ENCODE measurements at places on chromosomes 2 and 18.

DNA sequence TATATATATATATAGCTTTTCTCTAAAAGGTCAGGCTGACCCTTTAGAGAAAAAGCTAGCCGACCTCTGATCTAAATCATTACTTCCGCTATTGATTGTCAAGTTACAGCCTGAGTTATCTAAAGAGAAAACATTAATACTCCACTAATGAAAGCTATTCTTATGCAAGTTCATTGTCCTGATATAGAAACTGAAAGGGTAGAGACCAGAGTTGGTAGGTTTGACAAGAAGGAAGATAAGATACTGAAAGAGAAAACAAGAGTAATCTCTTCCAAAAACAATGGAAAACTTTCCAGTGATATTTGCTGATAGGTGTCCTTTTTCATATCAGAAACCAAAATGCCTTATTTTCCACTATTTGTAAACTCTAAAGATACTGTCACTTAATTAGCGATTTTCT lies 62.8 kb upstream of the SLC39A10 start:
- H3K4me1 ChIP-seq, result no peaks in the 10 kb centered on the region
- H3K27ac ChIP-seq, result no peak overlapping the region
- H3K36me3 ChIP-seq, result no peaks in the 10 kb centered on the region

GRCh38 chr2:223100061-223100511 lies 48.1 kb downstream of the KCNE4 start:
- no peaks in the 10 kb centered on the region for H3K4me1 ChIP-seq
- no peak overlapping the region for H3K27ac ChIP-seq
- H3K4me3 ChIP-seq, result no peak overlapping the region
- DNase-seq, result no peak
- no peaks in the 10 kb centered on the region for H3K27me3 ChIP-seq

DNA sequence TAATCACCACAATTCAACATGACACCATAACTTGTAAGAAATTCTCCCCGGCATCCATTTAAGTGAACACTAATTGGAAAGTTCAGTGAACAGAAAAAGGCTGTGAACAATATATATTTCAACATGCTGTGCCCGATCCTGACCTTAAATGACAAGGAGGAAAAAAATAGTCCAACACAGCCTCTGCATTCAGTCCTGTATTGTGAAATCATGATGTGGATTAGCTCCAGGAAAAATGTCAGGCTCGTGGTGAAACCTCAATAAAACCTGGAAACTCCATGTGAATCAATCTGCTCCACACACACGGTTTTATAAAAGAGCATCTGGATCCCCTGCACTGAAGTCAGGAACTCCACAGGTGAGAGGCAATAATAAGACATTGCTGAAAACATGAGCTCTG lies 145.4 kb upstream of the SPOPL start:
- DNase-seq, result no peak
- no peaks in the 10 kb centered on the region for H3K27me3 ChIP-seq
- H3K27ac ChIP-seq, result no peak overlapping the region
- H3K4me1 ChIP-seq, result no peaks in the 10 kb centered on the region
- no peak overlapping the region for H3K4me3 ChIP-seq

GRCh38 chr18:10060841-10061240 lies 147.0 kb downstream of the VAPA start:
- H3K36me3 ChIP-seq, result no peaks in the 10 kb centered on the region
- H3K27ac ChIP-seq, result no peak overlapping the region
- DNase-seq, result no peak
- H3K4me3 ChIP-seq, result no peak overlapping the region

DNA sequence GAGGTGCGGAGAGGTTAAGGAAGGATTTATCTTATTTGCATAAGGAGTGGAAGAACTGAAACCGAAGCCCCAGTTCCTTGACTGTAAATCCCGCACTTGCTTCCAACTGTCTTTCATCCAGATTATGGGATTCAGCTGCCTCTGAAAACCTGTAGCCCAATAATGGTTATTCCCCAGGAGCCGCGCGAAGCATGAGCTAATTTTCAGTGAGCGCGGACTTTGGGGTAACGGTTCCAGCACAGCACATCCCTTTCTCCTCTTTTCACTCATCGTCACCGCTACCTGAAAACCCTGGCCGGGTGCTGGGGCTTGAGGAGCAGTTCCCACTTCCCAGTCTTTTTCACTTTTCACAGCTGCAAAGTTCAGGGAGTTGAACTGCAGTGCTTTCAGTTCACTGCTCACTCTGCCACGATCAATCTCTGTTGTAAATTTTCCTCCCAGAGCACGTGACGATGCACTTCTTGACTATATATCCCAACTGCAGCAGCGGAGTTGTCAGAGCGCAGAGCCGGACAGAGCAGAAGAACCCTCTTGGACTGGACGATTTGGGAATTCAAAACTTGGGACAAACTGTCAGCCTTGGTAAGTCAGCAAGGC lies at the start of gene KCNE4:
KCNE4 (plus strand) TSS at position 498 of the 597 bp plus-strand sequence. CDS start 641 bp downstream, outside the sequence.
- no peak within 1 kb of the TSS for H3K27ac ChIP-seq
- H3K4me3 ChIP-seq, result no peak within 1 kb of the TSS
- DNase-seq, result no peak
- no peaks in the 10 kb centered on the region for H3K36me3 ChIP-seq

DNA sequence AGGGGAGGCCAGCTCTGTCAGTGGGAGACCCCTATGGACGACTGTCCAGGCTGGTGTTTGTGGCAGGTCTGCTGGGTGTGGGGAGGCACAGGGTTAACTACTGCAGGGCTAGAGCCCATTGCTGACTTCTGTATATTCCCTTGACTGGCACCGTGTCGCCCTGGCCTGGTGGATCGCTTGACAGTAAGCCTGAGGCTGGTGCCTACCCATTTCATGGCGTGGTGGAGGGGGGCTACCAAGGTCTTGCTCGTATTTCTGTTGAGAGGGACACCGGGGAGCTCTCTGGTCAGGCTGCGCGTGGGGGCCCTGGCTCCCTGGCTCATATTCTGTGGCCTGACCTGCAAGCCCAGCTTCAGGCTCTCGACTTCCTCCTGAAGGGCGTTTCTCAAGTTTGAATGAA lies 119.7 kb downstream of the ACOXL start:
- H3K27me3 ChIP-seq, result no peaks in the 10 kb centered on the region
- H3K4me1 ChIP-seq, result peaks cover 32% of the 10 kb centered on the region
- no peak for DNase-seq
- H3K36me3 ChIP-seq, result no peaks in the 10 kb centered on the region

- no peaks in the 10 kb centered on the region for H3K36me3 ChIP-seq
- H3K4me1 ChIP-seq, result no peaks in the 10 kb centered on the region
- DNase-seq, result no peak
- H3K27me3 ChIP-seq, result no peaks in the 10 kb centered on the region
- no peak overlapping the region for H3K4me3 ChIP-seq
- no peak overlapping the region for H3K27ac ChIP-seq
These were observed 21.0 kb downstream of the SNORC start for GRCh38 chr2:232890896-232891601.

DNA sequence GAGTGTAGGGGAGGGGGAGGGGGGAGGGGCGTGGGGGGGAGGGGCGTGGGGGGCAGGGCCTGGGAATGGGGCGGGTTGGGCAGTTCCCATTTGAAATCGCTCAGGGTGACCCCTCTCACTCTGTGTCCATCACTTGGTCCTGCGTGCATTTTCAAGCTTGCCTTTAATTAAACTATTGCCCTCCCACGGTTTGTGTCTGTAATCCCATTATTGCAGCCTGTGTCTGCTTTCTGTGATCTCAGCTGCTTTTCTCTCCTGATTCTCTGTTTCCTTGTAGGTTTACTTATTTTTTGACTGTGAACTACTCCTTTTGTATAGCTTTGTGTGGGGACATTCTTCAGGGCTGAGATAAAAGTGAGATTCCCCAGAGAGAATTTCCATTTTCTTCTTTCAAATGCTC lies 1.3 kb downstream of the DCDC2C start:
- no peaks in the 10 kb centered on the region for H3K36me3 ChIP-seq
- H3K4me1 ChIP-seq, result no peaks in the 10 kb centered on the region
- no peak for DNase-seq
- no peak overlapping the region for H3K27ac ChIP-seq
- no peaks in the 10 kb centered on the region for H3K27me3 ChIP-seq

- H3K27me3 ChIP-seq, result no peaks in the 10 kb centered on the region
- no peak overlapping the region for H3K4me3 ChIP-seq
- no peak for DNase-seq
- no peak overlapping the region for H3K27ac ChIP-seq
These were observed 305.4 kb downstream of the AFF3 start for GRCh38 chr2:99836690-99837605.

DNA sequence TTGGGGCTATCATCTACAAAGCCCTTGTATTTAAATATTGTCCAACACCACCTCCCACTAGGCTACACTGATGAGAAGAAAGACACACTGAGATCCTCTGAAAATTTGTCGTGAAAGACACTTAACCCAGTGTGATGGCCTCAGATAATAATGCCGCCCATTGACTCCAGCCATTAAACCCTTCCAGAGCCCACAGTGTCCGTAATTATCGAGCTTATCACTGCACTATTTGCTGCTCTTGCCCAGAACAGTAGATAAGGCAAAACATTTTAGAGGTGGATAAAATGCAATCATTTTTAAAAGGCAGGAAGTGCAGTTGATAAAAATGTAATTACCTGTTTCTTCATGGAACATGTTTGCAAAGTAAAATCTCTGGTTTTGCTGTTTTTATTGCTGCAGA lies 121.3 kb upstream of the DDX18 start:
- H3K4me1 ChIP-seq, result no peaks in the 10 kb centered on the region
- H3K27me3 ChIP-seq, result no peaks in the 10 kb centered on the region
- H3K4me3 ChIP-seq, result no peak overlapping the region
- no peaks in the 10 kb centered on the region for H3K36me3 ChIP-seq

DNA sequence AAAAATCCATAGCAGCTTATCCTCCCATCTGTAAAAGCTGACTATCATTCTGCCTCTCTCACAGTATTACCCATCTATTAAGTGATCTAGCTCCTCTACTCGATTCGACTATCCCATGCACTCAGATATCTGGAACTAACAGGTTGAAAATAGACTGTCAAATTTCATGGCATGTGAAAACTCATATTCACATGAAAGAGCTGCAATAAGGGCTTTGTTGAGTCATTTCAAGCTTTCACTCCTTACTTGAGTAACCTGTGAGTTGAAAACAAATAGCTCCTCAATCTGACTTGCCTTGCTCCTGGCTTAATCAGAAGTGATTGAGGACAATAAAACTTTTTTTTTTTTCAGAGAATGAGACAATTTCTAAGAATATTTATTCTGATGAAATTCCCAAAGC lies 192.4 kb upstream of the ERBB4 start:
- no peak for DNase-seq
- no peaks in the 10 kb centered on the region for H3K27me3 ChIP-seq
- H3K27ac ChIP-seq, result no peak overlapping the region
- no peaks in the 10 kb centered on the region for H3K36me3 ChIP-seq

DNA sequence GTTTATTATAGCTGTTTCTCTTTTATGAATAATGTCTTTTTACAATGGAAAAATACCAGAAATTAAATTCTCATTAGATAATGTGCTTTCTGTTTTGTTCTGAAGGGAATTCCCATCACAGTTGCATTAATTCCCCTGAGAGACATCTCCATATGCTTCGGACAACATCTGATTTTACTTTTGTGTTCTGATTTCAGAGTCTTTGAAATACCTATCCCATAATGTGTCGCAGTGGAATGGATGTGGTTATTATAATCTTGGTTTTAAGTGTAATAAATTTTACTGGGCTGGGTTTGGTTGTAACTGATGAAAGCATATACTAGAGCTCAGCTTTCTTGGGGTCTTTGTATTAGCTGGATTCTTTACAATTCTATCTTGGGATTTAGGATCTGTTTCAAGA lies 12.5 kb downstream of the SPTBN1 start:
- no peak overlapping the region for H3K27ac ChIP-seq
- no peaks in the 10 kb centered on the region for H3K4me1 ChIP-seq
- H3K36me3 ChIP-seq, result no peaks in the 10 kb centered on the region

Measured in naive thymus-derived CD4-positive, alpha-beta T cell (primary cell).